Activated CD8-positive, alpha-beta T cell treated with anti-CD3 and anti-CD28 coated beads for 36 hours (primary cell): ENCODE measurements at places on chromosomes 6 and 20. TPM values are rescaled to one million over a fixed set of nuclear protein-coding genes. Genes with fewer than 3 reads are reported as not detected.

DNA sequence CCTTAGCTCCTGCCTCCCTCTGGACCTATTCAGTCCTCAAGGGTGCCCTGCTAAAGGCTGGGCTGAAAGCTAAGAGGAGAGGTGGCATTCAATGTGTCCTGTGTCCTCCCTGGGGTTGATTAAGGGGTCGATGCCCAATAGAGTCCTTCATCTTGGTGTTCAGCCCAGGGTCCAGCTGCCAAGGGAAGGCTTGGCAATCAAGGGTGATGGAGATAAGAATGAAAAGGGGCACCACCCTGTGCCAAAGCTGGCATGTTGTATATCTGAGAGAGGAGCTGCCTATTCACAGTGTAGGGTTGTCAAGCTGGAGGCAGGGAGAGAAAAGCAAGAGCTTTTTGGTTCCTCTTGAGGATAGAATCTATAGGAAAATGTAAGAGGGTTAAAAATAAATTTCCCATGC lies 12.3 kb downstream of the C20orf173 start:
- no peaks in the 10 kb centered on the region for H3K27me3 ChIP-seq

The ANKRD66 gene
- not detected for total RNA-seq

GRCh38 chr6:157557559-157557958 lies 176.6 kb downstream of the ZDHHC14 start:
- no peak overlapping the region for H3K27ac ChIP-seq
- H3K4me1 ChIP-seq = peaks cover 44% of the 10 kb centered on the region
- no peak for DNase-seq
- no peaks in the 10 kb centered on the region for H3K36me3 ChIP-seq
- H3K4me3 ChIP-seq = no peak overlapping the region

GRCh38 chr6:35470663-35471120 lies 2.5 kb downstream of the RPL10A start:
- H3K4me1 ChIP-seq = peaks cover 40% of the 10 kb centered on the region
- H3K36me3 ChIP-seq = peaks cover 58% of the 10 kb centered on the region
- H3K27me3 ChIP-seq = no peaks in the 10 kb centered on the region
- H3K27ac ChIP-seq = peak overlapping the region; percentile 98

GRCh38 chr6:37741757-37742400 lies 44.2 kb upstream of the MDGA1 start:
- no peaks in the 10 kb centered on the region for H3K4me1 ChIP-seq
- peak; percentile 5 for DNase-seq
- H3K27me3 ChIP-seq = peaks cover 8% of the 10 kb centered on the region
- H3K4me3 ChIP-seq = no peak overlapping the region

- DNase-seq = no peak
- H3K4me3 ChIP-seq = no peak overlapping the region
- H3K4me1 ChIP-seq = no peaks in the 10 kb centered on the region
These were observed 158.2 kb upstream of the ZFP64 start for GRCh38 chr20:52349806-52350205.

GRCh38 chr20:3509064-3509463 lies 38.2 kb downstream of the ATRN start:
- DNase-seq = no peak
- no peak overlapping the region for H3K27ac ChIP-seq
- peaks cover 5% of the 10 kb centered on the region for H3K36me3 ChIP-seq
- no peaks in the 10 kb centered on the region for H3K27me3 ChIP-seq
- H3K4me1 ChIP-seq = peaks cover 10% of the 10 kb centered on the region
- H3K4me3 ChIP-seq = no peak overlapping the region

The HDGFL1 gene
- not detected for total RNA-seq

- no peaks in the 10 kb centered on the region for H3K36me3 ChIP-seq
- H3K4me1 ChIP-seq = peaks cover 3% of the 10 kb centered on the region
- H3K27ac ChIP-seq = no peak overlapping the region
These were observed 74.5 kb upstream of the E2F3 start for GRCh38 chr6:20327141-20327540.

- H3K4me3 ChIP-seq = no peak overlapping the region
- DNase-seq = no peak
These were observed 11.9 kb upstream of the HIVEP1 start for GRCh38 chr6:12000174-12000573.

The CLIC5 gene
- total RNA-seq = 1.1 TPM

DNA sequence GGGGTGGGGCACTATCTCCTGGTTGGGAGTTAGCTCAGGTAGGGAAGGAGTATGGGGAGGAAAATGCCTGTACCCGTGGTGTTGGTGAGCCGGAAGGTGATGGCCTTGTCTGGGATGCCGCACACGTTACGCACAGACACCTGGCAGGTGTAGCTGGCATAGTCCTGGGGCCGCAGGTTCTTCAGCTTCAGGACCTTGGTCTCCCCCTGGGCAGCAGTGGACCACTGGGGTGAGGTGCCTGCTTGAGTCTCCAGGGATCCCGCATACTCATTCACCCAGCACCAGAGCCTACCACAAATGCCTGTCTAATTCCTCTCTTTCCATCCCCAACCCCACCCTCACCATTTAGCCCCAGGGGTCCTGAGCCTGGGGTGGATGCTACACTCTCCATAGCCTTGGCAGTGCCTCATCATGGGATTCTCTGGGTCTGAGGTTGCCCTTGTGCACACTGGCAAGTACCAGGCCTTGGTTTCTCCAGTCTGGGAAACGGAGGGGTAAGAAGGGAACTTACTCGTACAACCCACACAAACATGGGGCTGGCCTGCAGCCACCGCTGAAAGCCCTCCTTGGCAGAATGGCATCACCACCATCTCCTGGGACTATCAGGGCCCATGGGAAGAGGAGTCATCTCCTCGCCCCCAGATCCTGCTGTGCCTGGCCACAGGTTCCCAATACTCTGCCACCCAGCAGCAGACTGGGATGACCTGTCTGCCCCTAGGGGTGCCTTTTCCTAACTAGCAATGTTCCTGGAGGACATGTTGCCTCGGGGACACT lies 42.8 kb downstream of the MDGA1 start:
- peaks cover 3% of the 10 kb centered on the region for H3K36me3 ChIP-seq
- H3K4me3 ChIP-seq = no peak overlapping the region
- no peak overlapping the region for H3K27ac ChIP-seq
- no peak for DNase-seq

DNA sequence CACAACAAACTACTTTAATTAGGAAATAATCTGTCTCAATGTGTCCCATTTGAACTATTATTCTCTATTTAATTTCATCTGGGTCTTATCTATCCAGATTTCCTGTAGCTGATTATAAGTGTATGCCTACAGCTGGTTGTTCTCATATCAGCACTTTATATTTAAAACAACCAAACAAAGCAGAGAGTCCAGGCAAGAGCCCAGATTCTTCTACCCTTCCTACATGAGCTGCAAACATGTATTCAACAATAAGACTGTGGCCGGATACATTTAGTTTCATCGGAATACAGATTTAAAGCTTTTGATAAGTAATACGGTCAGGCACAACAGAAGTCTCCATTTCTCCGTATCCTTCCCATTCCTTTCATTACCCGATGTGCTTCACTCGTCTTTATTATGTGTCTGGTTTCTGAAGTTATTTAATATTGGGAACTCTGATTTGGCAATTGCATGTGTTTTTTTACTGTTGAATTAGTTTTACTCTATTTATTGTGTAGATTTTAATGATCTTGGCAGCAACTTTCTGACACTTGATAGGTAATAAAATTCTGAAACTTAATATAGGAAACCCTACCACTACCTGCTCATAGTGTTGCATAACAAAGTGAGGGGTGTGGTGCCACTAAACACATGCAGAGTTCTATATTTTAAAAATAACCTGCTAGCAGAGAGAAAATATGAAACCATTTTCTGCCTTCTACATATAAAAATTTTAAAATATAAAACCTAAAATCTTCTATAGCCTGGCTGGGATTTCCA lies 653.5 kb upstream of the PTCHD4 start:
- H3K4me1 ChIP-seq = no peaks in the 10 kb centered on the region
- H3K27ac ChIP-seq = no peak overlapping the region
- no peak for DNase-seq
- no peaks in the 10 kb centered on the region for H3K36me3 ChIP-seq
- H3K4me3 ChIP-seq = no peak overlapping the region
- no peaks in the 10 kb centered on the region for H3K27me3 ChIP-seq

- H3K4me1 ChIP-seq = no peaks in the 10 kb centered on the region
- H3K27ac ChIP-seq = no peak overlapping the region
- H3K4me3 ChIP-seq = no peak overlapping the region
- DNase-seq = no peak
- no peaks in the 10 kb centered on the region for H3K36me3 ChIP-seq
These were observed 31.9 kb downstream of the VSTM2L start for GRCh38 chr20:37934634-37935375.

The RBPJL gene
- total RNA-seq = not detected

- no peaks in the 10 kb centered on the region for H3K4me1 ChIP-seq
- DNase-seq = no peak
- H3K27me3 ChIP-seq = no peaks in the 10 kb centered on the region
- H3K36me3 ChIP-seq = no peaks in the 10 kb centered on the region
These were observed 12.6 kb downstream of the SRC start for GRCh38 chr20:37358366-37359150.

GRCh38 chr6:36268478-36269275 lies 1.2 kb upstream of the PNPLA1 start:
- no peaks in the 10 kb centered on the region for H3K4me1 ChIP-seq
- DNase-seq = no peak
- no peak overlapping the region for H3K27ac ChIP-seq
- peaks cover 3% of the 10 kb centered on the region for H3K27me3 ChIP-seq
- no peaks in the 10 kb centered on the region for H3K36me3 ChIP-seq
- no peak overlapping the region for H3K4me3 ChIP-seq

- no peak overlapping the region for H3K27ac ChIP-seq
- H3K27me3 ChIP-seq = no peaks in the 10 kb centered on the region
- H3K4me3 ChIP-seq = no peak overlapping the region
These were observed 413.7 kb downstream of the RFPL4B start for GRCh38 chr6:112760831-112761230.

DNA sequence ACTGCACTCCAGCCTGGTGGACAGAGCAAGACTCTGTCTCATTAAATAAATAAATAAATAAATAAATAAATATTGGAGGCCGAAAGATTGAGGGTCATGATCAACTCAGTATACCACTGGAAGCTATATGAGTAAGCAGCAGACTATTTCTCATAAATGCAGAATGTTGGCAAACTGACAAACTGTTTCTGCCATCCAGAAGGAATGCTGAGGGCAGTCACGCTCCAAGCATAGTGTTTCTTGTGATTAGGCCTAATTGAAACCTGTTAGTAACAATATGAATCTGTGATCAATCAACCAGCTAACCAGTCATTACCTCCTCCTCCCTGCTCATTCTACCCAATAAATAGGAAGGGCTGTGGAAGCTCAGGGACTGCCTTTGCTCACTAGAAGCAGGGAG lies 15.2 kb upstream of the KCNK15 start:
- no peaks in the 10 kb centered on the region for H3K36me3 ChIP-seq
- H3K4me1 ChIP-seq = peaks cover 14% of the 10 kb centered on the region
- DNase-seq = no peak
- H3K27me3 ChIP-seq = no peaks in the 10 kb centered on the region
- H3K27ac ChIP-seq = no peak overlapping the region

- H3K4me3 ChIP-seq = no peak overlapping the region
- H3K27me3 ChIP-seq = peaks cover 4% of the 10 kb centered on the region
- peak; percentile 75 for DNase-seq
- peaks cover 4% of the 10 kb centered on the region for H3K4me1 ChIP-seq
These were observed 17.8 kb upstream of the HSF2 start for GRCh38 chr6:122381494-122382265.

The EYA4 gene
- total RNA-seq = not detected

The FUCA2 gene
- 8.5 TPM for total RNA-seq
